ENCODE measurements at places on chromosomes 13 and 19.

DNA sequence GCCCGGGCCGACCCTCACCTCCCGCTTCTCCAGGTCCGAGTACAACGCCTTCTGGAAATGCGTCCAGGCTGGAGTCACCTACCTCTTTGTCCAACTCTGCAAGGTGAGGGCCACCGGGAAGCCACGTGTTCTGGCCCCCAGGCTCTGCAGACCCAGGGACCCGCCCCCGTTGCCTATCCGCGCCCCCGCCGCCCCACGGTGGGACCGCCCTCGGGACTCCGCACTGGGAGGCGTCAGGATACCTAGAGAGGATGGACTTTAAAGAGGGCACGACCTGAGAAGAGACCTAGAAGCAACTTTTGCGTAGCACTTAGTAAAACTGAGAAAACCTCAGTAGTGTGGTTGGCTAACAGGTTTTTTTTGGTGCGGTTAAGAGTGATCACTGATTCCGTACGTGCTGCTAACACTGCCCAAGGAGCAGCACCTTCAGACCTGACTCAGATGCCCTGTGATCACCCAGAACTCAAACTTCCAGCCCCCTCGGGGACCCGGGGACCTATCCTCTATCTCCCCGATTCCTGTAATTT, 492 bp downstream of the TMEM147 start:
- peak; percentile 25 for DNase-seq

DNA sequence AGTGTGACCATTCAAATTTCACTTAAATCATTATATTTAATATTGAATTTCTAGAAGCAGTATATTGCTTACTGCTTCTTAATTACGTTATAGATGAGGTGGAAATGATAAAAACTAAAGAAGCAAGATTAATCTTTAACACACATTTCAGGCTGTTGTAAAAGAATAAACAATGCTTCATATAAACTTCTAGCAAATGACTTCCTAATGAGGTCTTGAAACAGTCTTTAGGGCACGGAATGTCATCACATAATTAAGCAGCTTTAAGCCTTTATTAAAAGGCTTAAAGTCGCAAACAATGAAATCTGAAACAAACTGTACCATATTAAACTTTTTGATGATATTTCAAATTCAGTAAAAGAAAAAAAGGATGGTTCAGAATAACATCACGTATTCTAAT, 1.9 kb downstream of the SLITRK6 start:
- DNase-seq = no peak

- DNase-seq = no peak
Observed at GRCh38 chr19:54422136-54422535, 6.9 kb downstream of the TTYH1 start.

- no peak for DNase-seq
Observed at GRCh38 chr13:60758637-60759036, 361.6 kb downstream of the TDRD3 start.

DNA sequence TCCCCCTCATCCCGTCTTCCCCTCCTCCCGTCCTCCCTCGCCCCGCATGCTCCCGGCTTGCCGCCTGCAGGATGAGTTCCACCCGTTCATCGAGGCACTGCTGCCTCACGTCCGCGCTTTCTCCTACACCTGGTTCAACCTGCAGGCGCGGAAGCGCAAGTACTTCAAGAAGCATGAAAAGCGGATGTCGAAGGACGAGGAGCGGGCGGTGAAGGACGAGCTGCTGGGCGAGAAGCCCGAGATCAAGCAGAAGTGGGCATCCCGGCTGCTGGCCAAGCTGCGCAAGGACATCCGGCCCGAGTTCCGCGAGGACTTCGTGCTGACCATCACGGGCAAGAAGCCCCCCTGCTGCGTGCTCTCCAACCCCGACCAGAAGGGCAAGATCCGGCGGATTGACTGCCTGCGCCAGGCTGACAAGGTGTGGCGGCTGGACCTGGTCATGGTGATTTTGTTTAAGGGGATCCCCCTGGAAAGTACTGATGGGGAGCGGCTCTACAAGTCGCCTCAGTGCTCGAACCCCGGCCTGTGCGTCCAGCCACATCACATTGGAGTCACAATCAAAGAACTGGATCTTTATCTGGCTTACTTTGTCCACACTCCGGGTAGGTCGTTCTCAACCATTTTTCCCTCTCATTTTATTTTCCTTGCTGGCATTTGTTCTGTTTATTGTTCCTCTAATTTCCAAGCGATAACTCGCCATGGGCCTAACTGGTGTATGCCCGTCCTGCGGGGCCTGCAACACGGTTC, 29.8 kb downstream of the NFIX start:
- peak; percentile 37 for DNase-seq

GRCh38 chr19:1001538-1002166, 1.4 kb downstream of the GRIN3B start:
- no peak for DNase-seq

DNA sequence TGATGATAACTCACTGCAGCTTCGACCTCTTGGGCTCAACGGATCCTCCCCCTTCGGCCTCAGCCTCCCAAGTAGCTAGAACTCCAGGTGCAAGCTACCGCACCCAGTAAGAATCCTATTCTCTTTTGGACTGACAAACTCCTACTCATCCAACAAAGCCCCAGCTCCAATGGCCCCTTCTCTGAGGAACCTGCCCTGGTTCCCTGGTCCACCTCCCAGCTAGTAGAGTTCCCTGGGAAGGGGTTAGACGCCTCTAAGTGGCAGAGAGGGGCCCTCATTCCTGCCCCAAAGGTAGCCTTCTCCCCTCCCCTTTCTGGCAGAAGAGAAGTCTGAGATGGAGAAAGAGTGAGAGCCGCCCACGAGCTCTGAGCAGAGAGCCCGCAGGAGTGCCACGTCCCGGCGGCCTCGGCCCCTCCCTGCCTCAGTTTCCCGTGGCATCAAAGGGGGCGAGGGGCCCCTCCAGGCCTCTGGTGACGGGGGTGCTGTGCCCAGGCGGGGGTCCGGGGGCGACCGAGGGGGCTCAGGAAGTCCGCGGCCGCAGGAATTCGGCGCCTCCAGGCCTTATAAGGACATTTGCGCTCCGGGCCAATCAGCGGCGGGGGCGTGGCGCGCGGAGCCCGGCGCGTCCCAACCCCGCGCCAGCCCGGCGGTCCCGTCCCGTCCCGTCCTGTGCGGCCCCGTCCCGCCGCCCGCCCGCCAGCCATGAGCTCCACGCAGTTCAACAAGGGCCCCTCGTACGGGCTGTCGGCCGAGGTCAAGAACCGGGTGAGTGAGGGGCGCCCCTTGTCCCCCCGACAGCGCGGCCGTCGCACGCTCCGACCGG, at the start of gene CNN2:
TSS of gene CNN2 (plus strand) at position 649 of the 823 bp plus-strand sequence. CDS start at position 703, 54 bp downstream.
- no peak for DNase-seq

DNA sequence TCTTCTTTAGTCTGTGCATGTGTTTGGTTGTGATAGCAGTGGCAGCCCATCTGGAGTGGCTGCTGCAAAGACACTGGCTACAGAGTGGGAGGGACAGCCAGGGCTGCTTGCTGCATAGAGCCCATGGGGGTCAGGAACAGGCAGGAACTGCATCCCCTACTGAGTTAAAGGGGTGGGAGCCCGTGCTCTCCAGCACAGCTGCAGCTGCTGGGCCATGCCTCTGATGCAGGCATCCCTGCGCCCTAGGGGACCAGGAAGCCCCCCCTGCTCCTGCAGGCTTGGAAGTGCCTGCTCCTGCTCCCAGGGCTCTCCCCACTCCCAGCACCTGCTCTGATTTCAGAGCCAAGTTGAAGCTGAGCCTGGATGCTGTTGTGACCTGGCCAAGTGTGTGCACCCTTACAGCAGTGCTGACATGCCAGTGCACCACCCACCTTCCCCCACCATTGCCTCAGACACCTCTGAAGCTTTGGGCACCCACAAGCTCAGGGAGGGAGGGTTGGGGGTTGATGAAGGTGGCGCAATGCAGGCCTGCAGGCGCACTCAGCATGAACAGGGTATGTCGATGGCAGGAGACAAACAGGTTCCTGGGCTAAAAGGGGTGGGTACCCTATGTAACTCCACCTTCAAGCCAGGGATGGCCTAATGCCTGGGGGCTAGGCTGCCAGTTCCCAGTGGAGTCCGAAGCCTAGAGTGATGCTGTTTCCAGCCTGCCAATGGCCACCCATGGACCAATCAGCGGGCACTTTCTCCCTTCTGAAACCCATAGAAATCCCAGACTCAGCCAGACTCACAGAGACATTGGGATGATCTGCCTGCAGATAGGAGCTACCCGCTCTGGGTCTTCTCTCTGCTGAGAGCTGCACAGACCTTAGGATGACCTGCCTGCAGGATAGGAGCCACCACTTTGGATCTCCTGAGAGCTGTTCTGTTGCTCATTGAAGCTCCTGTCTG, 919.9 kb upstream of the MIR17HG start:
- DNase-seq = peak; percentile 0

DNA sequence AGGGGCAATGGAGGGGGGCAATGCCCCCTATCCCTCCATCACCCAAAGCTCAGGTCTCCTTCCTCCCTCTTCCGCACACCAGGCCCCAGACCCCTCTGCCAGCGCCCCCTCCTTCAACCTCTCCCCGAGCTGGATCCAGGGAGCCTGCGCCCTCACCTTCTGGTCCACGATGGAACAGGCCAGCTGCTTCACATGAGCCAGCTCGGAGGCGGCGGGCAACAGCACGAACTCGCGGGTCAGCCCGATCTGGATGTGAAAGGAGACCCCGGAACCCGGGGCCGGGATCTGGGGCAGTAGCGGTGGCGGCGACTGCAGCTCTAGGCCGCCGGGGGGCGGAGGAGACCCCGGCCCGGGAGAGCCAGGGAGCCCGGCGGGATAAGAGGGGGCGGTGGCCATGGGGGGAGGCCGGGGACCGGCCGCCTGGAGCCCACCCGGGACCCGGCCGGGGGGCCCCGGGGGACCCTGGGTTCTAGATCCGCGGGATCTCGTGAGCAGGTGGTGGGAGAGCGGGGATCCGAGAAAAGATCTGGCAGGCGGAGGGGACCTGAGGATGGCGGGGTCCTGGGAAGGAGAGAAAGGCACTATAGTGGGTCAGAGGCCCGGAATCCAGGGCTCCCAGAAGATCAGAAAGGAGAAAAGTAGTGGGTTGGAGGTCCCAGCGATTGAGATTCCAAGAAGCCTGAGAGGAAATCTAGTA, 791 bp downstream of the PRKD2 start:
- DNase-seq = no peak

Measured in NCI-H1105 treated with DMSO at 0.1 percent for 48 hours (cell line).